ENCODE measurements at places on chromosomes 16 and 17.

DNA sequence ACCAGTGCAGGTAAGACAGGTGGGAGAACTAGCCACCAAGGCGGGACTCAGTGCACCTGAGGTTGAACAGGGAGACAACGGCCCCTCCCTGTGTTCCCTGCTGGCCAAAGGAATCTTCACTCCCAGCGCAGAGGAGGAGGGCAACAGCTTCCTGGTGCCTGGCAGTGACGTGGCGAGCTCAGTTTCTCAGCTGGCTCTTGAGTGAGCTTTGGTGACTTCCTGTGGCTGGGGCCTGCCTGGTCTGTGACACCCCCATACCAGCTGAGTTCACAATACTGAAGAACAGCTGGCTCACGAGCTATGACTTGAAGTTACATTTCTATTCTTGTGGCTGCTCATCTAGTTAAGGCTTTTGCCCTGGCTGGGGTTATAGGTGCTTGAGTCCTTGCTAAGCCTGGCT is 26.1 kb downstream of the WNT9B start:
- peak; percentile 15 for DNase-seq

DNA sequence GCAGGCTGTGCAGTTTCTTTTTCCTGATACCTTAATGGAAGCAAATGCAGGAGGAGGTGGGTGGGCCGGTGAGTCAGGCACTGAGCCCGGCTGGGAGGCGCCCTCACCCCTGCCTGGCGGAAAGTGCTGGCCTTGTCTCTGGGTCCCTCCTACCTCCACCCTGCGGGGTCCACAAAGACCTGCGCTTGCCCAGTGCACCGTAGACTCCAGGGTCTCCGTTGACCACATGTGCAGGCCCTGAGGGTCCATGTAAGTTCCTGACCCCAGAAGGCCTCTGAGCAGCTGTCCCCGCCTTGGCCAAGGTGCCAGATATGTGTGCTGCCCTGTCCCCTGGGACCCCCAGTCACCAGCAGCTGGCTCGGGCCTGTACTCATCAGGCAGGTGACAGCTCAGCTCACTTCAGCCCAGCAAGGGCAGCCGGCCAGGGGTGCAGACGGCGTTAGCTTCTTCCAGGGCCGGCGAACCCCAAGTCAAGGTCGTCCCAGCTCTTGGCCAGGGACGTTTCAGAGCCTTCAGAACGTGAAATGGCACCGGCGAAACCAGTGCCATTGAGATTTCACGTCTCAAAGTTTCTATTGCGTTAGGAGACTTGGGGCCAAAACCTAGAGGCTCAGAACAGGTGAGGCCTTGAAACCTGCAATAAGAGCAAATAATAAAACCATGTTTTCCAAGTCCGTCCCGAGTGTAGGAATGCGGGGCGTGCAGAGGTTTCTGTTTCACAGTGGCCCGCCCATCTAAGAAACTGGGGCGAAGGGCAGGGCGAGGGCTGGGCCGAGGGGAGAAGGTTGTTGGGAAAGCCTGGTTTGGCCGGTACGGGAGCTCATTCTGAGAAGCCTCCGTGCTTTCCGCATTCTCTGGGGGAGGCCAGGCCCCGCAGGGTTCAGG is 12.1 kb downstream of the METRNL start:
- DNase-seq, result no peak

- DNase-seq, result no peak
Measured at GRCh38 chr17:19579867-19580565, 46.4 kb downstream of the SLC47A1 start.

DNA sequence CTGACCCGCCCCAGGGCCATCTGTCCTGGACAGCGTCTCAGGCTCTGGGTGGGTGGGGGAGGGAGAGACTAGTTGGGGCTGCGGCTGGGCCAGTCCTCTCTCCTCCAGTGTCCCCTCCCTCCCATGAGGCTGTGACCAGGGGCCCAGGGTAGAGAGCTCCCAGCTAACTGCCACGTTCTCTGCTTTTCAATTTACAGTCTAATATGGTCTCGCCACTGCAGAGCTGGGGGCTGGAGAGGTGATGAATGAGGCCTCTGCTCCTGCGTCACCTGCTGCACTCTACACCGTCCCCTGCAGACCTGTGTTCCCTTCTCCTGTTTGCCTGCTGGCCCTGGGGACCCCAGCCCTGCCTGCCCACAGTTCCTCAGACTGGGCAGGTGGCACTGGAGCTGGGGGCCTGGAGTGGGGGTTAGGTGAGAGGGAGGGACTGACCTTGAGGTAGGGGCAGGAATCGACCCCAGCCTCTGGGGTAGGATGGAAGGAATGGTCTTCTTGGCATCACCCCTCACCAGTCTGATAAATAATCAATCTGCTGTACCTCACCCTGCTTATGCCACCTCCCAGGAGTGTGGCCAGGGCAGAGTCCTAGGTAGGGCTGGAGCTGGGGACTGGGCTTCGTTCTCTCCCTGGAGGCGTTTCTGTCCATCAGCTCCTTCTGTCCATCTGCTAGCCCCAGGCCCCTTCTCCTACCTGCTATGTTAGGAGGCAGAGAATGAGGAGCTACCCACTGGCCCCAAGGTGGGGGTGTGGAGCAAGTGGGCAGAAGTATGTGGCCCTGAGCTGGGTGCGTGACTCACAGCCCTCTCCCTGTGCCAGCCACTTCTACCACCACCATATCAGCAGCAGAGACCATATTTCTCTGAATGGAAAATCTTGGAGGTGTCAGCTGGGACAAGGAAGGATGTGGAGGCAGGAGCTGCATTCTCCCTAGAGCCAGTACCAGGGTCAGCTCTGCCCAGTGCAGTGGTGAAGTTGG is 12.9 kb downstream of the SEZ6 start:
- DNase-seq, result no peak

DNA sequence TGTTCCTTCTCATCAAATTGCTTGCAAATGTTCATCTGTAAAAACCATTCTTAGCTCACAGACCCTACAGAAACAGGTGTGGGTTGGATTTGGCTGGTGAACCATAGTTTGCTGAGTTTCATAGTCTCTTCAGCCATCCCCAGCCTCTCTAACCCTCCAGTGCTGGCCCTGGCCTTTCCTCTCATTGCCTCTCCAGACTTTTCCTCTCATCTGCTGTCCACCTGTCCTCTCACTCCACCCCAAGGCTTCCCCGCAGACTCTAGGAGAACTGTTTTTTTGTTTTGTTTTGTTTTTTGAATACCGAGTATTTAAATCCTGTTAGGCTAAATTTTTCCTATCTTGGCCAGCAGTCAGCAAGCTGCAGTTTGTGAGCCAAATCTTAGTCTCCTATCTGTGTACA is 41.1 kb downstream of the MEOX1 start:
- no peak for DNase-seq

DNA sequence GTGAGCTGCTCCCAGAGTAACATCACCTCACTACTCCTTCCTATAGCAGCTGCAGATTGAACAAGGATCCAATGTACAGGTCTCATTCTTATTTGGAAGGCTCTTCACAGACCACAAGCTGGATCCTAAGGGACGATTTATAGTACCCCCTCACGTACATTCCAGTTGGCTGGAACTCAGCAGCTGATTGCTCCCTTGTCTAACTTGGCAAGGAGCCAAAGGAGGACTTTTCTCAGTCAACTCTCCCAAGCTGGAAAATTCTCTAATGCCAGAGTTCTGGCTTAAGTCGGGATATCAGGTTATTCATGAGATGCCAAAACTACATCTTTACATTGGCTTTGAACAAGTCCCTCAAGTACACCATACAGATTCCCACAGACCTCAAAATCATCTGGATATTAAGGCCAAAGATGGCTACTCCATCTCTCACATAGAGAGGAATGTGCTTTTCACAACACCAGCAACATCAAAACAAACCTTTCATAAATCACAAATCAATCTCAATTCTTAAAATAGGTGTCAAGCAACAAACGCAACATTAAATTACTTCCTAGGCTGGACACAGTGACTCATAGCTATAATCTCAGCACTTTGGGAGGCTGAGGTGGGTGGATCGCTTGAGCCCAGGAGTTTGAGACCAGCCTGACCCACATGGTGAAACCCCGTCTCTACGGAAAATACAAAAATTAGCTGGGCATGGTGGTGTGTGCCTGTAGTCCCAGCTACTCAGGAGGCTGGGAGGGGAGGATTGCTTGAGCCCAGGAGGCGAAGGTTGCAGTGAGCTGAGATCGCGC is 39.3 kb downstream of the SMG6 start:
- DNase-seq, result peak; percentile 18

GRCh38 chr16:50838165-50838564 is 96.3 kb downstream of the CYLD start:
- DNase-seq, result no peak

DNA sequence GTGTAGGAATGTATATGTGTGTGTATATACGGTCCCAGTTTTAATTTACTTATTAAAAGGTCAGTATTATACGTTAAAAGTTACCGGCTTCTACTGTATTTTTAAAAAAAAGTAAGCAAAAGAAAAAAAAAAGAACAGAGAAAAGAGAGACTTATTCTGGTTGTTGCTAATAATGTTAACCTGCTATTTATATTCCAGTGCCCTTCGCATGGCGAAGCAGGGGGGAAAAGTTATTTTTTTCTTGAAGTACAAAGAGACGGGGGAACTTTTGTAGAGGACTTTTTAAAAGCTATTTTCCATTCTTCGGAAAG is 1.6 kb downstream of the NOG start:
- no peak for DNase-seq

GRCh38 chr16:86566601-86566965 is at the start of gene FOXC2:
FOXC2 (plus strand) TSS chr16:86566829; CDS start chr16:86567336, 507 bp downstream.
- peak; percentile 78 for DNase-seq

DNA sequence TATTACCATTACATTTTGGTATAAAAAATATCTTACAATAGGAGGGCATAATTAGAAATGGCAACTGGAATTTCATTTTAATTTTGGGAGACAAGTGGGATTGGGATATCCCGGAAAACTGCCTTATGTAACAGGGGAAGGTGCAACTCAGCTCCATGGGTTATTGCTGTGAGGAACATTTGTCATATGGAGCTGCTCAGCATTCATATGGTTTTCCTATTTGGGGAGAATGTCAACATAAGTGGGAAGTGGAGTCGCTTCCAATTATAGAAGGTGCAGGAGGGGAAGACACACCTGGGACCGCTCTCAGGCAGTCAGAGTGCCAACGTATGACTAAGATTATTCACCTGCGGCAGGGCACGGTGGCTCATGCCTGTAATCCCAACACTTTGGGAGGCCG is 10.7 kb downstream of the ODF4 start:
- no peak for DNase-seq

- DNase-seq, result no peak
Measured at GRCh38 chr16:81487301-81487720, 42.7 kb downstream of the CMIP start.

- DNase-seq, result no peak
Measured at GRCh38 chr16:53515259-53515658, 12.2 kb upstream of the AKTIP start.

Data from stimulated activated CD4-positive, alpha-beta T cell treated with anti-CD3 and anti-CD28 coated beads, Interleukin-15, amount 100 ng/mL, for 24 hours (primary cell).